ENCODE measurements at places on chromosomes 11 and 22.

GRCh38 chr11:116582571-116582970 lies 190.2 kb downstream of the BUD13 start:
- no peak for DNase-seq

DNA sequence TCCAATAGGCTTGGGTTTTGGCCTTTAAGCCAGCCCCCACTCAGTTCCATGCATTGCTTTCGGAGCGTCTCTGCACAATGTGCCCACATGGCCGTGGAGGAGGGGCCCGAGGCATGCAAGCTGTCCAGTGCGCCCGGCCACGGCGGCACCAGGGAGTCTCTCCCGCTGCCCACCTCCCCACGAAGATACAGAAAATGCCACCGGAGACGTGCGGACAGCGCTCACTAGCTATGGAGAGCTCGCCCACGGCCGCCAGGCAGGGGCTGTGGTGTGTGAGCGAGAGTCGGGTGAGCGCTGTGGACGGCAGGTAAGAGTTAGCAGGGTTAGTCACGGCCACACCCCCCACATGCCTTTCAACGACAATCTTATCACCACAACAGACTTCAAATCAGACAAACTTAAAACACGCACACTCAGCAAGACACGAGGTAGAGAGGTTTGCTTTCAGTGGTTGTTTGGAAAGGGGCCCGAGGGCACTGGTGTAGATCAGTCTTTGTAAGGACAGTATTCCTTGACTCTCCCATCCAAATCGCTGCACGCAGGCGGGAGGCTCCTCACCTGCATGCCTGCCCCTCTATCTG lies 18.7 kb upstream of the BID start:
- DNase-seq, result no peak

DNA sequence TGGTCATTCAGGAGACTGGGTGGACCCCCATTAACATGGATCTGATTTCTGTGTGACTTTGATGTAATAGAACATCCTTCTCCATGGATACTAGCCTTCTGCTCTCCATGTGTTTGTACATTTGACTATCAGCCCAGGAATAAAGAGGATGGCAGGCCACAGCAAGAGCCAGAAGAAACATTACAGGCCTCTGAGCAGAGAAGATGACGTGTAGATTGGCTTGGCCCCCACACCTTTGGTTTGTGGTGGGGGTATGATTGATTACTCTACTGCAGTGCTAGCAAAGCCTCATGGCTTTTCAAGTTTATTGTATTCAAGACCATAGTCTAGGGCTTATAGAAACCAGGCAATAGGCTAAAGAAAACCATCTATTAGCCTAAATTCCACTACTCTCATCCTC lies 77.0 kb downstream of the GRAMD1B start:
- no peak for DNase-seq

DNA sequence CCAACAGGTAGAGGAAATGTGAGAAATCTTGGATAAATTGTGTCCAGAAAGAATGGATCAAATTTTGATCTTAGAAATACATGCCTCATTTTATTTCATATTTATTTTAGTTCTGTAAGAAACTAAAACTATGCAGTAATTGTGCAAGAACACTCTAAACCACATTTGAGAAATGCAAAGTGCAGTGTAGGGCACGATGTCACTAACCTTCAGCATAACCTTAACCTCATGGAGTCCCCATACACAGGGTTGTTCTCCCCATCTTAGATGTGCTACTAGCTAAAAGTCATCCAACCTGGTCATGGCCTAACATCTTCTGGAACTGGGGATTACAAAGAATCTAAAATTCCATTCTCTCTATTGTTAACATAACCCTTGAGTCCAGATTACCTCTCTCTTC lies 48.4 kb upstream of the ARHGAP42 start:
- DNase-seq, result no peak

GRCh38 chr11:11865449-11865848 lies 23.7 kb downstream of the USP47 start:
- DNase-seq, result no peak

- DNase-seq, result no peak
Observed at GRCh38 chr11:118223992-118224391, 819 bp downstream of the JAML start.

GRCh38 chr11:10488121-10488933 lies 33.3 kb downstream of the AMPD3 start:
- DNase-seq, result no peak

- no peak for DNase-seq
Observed at GRCh38 chr11:78100261-78100660, 20.6 kb upstream of the NDUFC2 start.

DNA sequence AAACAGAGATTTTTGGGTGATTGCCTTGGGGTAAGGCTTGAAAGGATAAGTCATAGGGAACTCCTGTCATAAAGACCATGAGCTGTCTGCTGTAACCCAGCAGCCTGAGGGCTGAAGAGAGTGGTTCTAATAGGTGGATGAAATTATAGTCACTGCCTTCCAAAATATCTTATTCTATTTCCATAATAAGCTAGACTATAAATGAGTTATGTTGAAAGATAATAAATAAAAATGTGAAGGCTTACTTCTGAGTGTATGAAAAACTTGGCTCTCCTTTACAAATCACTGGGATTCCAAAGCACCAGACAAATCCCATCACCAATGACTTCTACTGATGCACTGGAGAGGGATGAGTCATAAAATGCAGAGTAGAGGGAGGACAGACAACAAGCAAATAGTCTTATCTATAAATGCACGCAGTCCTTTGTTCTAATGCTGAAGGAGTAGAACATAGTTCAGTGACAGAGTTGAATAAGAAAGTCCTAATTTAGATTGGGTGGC lies 775.0 kb upstream of the LRRC4C start:
- no peak for DNase-seq

DNA sequence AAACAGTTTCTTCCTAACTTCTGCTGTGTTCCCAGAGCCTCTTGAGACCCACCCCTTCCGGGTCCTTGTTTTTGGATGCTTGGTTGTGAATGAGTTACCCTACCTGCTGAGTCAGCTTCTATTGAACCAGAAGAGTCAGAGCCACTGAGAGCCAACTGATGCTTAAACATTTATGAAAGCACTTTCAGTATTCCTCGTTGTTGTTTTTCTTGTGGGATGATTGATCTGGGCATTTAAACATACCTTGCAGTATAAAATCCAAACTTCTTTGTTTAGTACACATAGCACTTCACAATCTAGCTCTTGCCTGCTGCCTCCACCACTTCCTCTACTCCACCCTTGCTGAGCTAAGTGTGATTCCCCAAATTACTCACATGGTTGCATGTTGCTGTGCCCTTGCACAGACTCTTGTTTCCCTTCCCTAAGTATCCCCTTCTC lies 5.5 kb downstream of the PRSS23 start:
- no peak for DNase-seq

Measured in dorsolateral prefrontal cortex (tissue), 122 donors.